ENCODE measurements at places on chromosomes 7 and 10.

- DNase-seq, result no peak
Measured at GRCh38 chr10:2968401-2969058, 98.8 kb upstream of the PFKP start.

DNA sequence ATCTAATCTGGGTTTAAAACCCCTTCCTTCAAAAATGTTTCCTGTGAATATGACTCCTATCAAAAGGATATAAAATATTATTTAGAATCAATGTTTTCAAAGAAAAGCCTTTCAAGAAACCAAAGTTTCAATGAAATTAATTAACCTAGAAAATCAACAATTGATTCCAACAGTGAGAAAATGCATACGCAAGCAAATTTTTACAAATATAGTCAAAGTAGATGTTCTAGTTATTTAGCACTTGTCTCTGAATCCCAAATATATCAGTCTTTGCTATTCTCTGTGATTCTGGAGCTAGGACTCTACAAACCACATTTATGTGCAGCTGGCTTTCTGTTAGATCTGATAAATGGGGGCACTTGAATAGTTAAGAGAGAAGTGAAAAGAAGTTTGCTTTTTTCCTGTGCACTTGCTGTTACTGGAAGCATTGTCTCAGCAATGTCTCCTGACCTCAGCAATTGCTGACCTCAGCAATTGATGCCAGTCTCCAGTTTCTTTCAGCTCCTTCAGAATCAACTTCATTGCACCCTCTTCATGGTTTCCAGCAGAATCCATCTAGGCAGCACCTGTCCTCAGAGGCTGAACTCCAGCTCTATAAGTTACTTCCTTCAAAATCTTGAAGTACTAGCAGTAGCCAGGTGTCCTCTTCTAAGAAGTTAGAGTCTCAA, 879.9 kb upstream of the LRRN3 start:
- no peak for DNase-seq

DNA sequence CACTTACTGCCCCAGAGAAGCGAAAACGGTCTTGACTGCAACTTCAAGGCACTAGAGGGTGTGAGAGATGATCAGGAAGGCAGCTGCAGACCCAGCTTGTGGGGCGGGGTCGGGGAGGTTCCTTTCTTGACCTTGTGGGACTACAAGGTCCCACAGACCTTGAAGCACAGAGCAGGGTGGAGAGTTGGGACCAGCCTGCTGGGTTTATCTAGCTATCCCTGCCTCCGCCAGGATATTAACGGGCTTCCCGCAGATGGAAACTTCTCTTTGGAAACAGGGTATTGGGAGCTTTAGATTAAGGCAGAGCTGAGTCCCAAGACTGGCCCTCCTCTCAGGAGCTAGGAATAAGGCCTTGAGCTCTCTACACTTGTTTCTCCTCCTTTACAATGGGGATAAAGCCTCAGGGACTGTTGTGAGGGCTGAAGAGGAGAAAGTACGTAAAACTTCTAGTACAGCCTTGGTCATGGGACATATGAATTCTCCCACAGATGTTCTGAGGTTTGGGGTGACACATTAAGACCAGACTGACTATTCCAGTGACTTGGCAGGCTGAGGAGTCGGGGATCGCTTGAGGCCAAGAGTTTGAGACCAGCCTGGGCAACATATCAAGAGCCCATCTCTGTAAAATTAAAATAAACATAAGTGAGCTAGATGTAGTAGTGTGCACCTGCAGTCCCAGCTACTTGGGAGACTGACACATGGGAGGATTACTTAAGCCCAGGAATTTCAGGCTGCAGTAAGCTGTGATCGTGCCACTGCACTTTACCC, 153.2 kb downstream of the CDH23 start:
- no peak for DNase-seq

GRCh38 chr7:51228386-51228958, 88.1 kb downstream of the COBL start:
- DNase-seq, result no peak

GRCh38 chr7:112540839-112541577, 60.2 kb downstream of the LSMEM1 start:
- no peak for DNase-seq

DNA sequence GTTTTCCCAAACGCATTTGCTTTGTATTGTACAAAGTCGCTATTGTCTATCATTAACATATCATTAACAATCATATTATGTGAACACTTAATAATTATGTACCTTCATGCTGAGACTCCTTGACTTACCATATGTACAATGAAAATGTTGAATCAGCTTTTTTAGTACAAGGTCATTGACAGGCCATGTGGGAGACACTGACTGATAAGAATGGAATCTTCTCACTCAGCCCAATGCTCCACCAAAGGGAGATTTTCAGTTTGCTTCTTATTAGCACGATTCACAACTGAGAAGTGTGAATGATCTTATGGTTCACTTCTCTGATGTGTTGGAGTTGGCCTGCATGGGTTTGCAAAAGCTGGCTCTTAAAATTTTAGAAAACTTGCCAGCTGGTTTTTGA, 253.5 kb upstream of the TEX47 start:
- DNase-seq, result no peak

DNA sequence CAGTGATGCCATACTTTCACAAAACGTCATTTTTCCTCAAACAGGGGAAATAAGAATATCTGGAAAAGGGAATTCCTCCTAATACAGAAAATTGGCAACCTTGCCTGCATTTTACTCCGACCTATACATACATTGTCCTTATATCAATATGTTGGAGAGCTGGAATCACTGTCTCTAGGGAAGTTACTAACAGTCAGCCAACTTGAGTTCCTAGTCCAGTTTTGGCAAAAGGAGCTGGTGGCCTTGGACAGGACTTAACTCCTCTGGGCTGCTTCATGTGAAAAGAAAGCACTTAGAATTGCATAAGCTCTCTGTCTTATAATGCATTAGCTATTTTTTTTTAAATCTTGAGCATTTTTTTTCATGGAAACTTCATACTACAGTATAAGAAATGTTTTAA, 174.2 kb upstream of the HGF start:
- DNase-seq, result no peak

DNA sequence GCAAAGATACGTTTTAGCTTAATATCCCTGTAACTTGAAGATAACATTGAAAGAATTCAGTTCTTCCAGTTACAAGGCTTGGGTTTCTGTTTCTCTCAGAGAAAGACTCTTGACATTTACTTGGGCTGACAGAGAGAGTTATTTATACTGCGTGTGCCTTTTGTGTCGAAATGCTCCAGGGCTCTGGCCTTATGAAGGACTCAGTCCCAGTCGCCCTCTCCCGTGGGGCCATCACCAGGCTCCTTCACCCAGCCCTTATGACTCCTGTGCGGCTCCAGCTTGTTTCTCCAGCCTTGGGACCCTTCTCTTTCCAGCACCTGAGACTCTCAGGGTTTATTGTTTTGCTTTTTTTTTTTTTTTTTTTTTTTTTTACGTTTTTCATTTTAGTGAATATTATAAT, 242.3 kb upstream of the DKK1 start:
- no peak for DNase-seq

- DNase-seq, result no peak
Measured at GRCh38 chr7:102021841-102022618, 204.6 kb downstream of the CUX1 start.

GRCh38 chr10:16656895-16657294, 135.2 kb upstream of the C1QL3 start:
- no peak for DNase-seq

DNA sequence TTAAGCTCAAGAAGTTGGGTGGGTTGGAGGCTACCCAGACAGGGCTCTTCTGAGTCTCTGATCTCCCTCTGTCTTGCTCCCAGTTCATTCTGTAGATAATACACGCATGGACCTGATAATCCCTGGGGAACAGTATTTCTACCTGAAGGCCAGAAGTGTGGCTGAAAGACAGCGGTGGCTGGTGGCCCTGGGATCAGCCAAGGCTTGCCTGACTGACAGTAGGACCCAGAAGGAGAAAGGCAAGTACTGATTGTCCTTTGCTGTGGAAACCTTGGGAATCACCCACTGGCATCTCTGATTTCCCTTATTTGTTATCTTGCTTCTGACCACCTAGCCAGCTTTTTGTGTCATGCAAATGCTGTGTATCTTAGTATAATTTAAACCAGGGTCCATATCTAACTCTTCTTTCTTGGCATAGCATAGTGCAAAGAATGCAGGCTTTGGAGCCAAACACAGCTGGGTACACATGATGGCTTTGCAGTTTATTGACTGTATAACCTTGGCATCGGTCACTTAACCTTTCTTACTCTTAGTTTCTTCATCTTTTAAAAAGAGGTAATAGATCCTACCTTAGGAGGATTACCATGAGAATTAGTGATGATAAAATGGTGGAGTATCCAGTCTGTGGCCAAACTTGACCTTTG, 18.0 kb downstream of the PLEKHA8 start:
- DNase-seq, result no peak

DNA sequence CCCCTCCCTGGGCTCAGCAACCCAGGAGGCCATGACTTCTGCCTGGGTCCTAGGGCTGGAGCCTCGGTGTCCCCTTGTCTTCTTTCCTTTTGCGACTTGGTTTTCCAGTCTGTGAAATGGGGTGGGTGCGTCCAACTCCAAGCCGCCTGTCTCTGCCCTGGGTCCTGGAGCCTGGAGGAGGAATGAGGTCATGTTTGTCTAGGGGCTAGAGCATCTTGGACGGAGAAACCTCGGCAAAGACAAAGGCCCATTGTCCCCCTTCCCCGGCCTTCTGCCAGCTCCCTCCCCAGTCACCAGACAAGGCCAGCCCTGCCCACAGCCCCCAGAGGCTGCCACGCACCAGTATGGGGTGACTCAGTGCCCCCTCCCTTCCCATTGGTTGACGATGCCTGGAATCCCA, 39.8 kb upstream of the ELN start:
- peak; percentile 45 for DNase-seq

DNA sequence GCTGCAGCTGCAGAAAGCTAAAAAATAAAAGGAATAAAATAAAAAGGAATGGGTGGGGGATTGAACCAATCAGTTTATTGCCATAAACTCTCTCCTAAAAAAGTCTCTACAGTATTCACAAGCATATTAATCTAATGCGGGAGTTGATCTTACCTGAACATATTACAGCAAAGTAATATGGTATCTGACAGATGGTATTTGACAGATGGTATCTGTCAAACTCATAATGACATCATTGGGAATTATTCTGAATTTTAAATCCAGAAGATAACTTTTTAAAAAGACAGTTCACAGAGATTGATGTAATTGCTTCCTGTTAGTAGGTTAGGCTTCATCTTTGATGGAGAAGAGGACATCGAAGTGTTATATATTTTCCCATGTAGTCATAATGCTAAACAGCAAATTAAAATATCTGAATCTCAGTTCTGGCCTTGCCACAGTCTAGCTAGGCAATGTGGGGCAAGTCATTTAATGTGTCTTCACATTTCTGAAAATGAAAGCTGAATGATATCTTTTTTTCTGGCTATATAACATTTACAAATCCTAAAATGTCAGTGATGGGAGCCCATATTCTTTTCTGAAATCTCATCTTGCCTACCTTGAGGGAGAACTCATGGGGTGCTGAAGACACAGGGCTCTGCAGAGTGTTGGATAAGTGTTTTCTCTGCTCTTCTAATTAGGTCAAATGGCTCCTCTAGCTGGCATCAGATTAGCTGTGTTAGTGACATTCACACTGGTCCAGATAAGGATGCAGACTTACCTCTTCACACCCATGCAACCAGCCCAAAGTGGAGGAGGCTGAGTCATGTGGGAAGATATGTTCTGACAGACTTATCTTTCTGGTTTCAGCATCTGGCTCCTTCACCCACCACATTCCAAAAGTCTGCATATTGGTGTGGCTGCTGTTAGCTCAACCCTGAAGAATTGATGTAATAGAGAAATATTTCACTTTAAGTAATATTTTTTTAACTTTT, 2.1 kb upstream of the LIPM start:
- DNase-seq, result no peak

GRCh38 chr7:157596881-157597280, 260.1 kb downstream of the DNAJB6 start:
- no peak for DNase-seq

GRCh38 chr10:60524541-60524940, 134.9 kb upstream of the ANK3 start:
- no peak for DNase-seq

DNA sequence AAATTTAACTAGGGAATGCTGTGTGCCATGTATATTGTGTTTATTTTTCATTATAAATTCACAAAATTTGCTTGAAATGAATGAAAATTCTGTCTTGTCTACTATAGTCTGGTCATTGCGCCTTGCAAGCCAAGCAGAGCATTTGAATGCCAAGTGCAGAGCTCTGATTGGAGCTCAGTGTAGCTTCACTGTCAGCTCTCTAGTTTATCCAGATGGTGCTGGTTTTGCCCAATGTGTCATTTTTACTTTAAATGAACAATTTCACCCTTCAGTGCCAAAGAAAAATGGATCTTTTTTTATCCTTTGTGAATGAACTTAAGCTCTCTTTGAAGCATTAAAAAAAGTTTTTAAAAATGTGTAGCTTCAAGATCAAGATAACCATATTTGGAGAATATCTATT, 225.6 kb upstream of the CACNA2D1 start:
- no peak for DNase-seq

- no peak for DNase-seq
Measured at GRCh38 chr7:3029138-3029537, 14.5 kb downstream of the CARD11 start.

DNA sequence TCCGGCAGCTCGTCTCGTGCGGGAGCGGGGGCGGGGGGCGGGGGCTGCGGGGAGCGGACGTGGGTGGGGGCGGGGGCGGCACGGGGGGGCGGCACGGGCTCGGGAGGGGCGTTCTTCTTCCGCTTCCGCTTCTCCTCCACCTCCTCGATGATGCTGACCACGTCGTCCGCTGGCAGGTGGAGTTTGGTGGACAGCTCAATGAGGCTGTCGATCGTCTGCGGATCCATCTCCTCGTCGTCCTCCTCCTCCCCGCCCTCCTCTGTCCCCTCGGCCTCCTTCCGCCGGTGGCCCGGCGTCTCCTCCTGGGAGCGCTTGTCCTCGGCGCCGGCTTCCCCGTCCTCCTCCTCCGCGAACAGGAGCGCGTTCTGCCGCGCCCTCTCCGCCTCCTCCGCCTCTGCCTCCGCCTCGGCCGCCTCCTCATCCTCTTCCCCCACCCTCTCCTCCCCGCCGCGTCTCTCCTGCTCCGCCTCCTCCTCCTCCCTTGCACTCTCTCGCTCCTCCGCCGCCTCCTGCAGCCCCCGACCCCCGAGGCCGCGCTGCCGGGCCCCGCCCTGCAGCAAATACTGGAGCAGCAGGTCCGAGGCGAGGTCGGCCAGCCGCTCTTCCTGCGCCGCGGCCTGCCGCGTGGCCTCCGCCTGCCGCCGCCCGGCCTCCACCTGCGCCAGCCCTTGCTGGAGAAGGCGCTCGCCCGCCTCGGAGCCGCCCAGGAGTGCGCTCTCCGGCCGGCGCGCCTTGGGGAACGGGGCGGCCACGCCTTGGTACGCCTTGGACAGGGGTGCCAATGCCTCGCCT, 1.9 kb downstream of the VGF start:
- no peak for DNase-seq

- DNase-seq, result no peak
Measured at GRCh38 chr10:18079665-18080295, 60.4 kb upstream of the CACNB2 start.

GRCh38 chr7:44768628-44769371, 20.2 kb downstream of the ZMIZ2 start:
- no peak for DNase-seq

GRCh38 chr10:132528064-132528691, 9.4 kb upstream of the INPP5A start:
- DNase-seq, result no peak

- DNase-seq, result no peak
Measured at GRCh38 chr7:113142385-113143119, 24.2 kb upstream of the SMIM30 start.

GRCh38 chr7:32020551-32021159, 49.6 kb downstream of the PDE1C start:
- DNase-seq, result no peak

- DNase-seq, result no peak
Measured at GRCh38 chr10:106392778-106393177, 771.7 kb downstream of the SORCS1 start.

All from substantia nigra (tissue), 51 donors.